ENCODE measurements at places on chromosomes 5 and 9.

GRCh38 chr9:107288701-107289100 lies 5.6 kb downstream of the RAD23B start:
- no peak for DNase-seq

DNA sequence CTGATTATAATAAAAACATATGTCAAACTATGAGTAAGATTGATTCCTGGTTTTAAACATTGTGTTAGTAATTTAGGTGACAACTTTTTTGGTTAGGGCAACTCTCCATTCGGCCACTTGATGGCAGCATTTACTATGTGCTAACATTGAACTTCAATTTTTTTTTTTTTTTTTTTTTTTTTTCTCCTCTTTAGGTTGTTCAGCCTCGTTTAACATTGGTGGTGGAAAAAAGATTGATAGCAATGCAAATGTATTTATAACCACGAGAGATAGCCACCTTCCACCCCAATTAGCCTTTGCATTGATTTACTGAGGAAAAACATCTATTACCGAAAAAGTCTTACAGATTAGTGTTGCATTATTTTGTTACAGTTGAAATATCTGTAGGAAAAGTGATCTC lies 159.1 kb downstream of the CSNK1G3 start:
- no peak for DNase-seq

DNA sequence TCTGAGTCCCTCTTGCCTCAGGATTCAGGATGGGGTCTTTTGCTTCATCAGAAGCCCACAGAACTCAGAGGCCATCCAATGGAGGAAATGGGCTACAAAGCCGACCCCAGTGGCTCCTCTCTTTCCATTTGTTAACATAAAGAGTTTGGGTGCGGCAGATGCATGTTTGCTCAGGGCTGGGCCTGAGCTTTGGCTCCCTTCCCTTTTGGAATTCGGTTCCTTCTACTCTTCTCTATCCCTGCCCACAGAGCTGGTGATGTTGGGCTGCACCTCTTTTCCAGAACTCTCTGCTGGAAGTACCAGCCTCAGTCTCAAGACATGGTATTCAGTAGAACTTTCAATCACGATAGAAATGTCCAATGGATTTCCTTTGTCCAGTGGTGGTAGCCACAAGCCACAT lies 66.9 kb upstream of the AGXT2 start:
- DNase-seq: no peak

- no peak for DNase-seq
These were observed 18.7 kb upstream of the RHOBTB3 start for GRCh38 chr5:95712347-95712958.

- peak; percentile 81 for DNase-seq
These were observed at the start of gene RACK1 for GRCh38 chr5:181243564-181244343. Gene RACK1 (minus strand): TSS chr5:181243906. CDS start chr5:181243800, 106 bp downstream.

DNA sequence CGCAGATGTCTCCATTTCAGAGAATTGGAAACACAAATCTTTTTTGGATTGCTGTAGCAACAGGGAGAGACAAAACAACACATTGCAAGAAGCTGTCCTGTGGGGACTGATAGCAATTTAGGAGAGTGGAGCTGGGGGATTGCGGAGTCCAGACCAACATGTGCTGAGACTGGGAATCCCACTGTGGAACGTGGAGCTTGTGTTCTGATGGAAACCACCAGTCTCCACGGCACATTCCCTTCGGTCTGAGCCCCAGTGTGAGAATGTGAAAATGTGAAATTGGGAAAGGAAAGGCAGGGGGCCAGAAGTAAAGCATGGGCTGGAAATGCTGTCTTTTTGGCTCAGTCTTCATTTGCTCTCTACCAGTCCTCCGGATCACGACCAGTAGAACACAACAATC lies 348.8 kb upstream of the TNC start:
- DNase-seq: no peak

- DNase-seq: no peak
These were observed 19.9 kb upstream of the GLIPR2 start for GRCh38 chr9:36116593-36116992.

GRCh38 chr5:12805165-12805698 lies 901.0 kb upstream of the CTNND2 start:
- DNase-seq: no peak

DNA sequence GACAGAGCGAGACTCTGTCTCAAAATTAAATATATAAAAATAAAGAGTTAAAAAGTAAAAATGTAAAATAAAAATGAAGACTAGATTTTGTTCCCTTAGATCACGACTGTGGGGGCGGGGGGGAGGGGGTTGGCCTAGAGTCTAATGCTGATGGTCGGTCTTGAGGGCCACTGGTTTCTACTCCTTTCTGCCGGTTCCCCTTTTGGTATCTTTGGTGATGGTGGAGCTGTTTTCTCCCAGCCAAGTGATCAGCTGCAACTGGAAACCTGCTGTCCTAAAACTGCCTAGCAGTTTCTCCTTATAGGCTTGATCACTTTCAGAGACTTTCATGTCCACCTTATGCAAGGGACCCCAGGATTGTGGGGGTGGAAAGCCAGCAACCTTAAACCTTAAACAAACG lies 1.1 kb downstream of the SRD5A1 start:
- DNase-seq: no peak

- DNase-seq: no peak
These were observed 137.0 kb downstream of the NPR3 start for GRCh38 chr5:32848120-32848519.

- no peak for DNase-seq
These were observed 13.9 kb downstream of the PTAR1 start for GRCh38 chr9:69745716-69746437.

DNA sequence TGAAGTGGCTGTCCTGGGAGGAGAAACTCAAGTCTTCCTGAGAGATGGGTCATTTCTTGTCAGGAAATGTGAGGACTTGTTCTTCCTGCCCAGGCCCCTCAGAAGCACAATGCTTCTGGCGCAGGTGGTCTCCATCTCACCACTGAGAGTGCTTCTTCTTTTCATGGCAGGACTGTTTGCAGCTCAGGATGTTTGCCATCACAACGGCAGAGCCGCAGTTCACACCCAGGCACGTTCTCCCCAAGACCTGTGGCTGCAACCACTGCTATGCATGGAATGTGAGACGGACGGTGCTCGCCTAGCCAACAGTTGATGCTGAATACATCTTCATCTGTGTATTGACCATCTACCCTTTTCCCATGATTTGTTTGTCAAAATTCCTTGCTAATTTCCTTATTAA lies 216.3 kb downstream of the GADD45G start:
- DNase-seq: no peak

DNA sequence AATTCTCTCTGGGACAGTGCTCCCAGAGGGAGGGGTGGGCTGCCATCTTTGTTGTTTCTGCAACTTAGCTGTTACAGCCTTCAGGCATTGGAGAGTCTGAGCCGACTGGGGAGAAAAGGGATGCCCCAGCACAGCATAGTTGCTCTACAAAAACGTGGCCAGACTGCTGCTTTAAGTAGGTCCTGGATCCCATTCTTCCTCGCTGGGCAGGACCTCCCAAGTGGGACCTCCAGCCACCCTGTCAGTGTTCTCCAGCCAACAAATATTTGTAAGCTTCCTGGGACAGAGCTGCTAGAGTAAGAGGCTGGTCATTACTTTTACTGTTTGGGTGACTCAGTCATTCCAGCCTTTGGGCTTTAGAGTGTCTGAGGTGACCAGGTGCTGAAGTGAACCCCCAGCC lies 292.7 kb upstream of the NREP start:
- no peak for DNase-seq

DNA sequence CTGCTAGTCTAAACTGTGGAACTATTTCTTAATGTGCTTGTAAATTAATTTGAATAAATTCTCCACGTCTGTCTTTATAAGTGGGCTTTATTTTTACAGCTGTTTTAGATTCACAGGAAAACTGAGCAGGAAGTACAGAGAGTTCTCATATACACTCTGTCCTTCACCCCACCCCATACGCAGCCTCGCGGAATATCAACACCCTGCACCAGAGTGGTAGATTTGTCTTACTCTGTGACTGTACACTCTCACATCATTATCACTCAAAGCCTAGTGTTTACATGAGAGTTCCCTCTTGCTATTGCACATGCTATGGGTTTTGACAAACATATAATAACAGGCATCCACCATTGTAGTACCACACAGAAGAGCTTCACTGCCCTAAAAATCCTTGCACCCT lies 179.7 kb upstream of the DAB2 start:
- DNase-seq: no peak

DNA sequence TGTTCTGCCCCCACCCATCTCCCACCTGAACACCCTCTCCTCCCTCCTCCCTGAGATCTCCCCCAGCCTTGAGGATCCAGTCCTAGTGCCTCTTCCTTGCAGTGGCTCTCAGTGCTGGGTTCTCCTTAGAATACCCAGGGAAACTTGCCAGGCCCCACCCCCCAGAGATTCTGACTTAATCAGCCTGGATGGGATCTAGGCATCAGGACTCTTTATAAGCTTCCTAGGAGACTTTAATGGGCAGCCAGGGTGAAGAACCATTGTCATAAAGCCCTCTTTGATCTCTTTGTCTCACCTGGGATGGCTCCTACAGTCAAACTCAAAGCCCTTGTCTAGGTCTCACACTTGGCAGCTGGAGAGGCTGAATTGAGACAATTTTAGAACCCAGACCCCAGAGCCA lies 8.6 kb upstream of the GLIS3 start:
- no peak for DNase-seq

GRCh38 chr5:141514330-141515133 lies 25.7 kb downstream of the PCDHGC5 start:
- DNase-seq: no peak

GRCh38 chr9:133737071-133737773 lies 930 bp downstream of the SARDH start:
- DNase-seq: no peak

DNA sequence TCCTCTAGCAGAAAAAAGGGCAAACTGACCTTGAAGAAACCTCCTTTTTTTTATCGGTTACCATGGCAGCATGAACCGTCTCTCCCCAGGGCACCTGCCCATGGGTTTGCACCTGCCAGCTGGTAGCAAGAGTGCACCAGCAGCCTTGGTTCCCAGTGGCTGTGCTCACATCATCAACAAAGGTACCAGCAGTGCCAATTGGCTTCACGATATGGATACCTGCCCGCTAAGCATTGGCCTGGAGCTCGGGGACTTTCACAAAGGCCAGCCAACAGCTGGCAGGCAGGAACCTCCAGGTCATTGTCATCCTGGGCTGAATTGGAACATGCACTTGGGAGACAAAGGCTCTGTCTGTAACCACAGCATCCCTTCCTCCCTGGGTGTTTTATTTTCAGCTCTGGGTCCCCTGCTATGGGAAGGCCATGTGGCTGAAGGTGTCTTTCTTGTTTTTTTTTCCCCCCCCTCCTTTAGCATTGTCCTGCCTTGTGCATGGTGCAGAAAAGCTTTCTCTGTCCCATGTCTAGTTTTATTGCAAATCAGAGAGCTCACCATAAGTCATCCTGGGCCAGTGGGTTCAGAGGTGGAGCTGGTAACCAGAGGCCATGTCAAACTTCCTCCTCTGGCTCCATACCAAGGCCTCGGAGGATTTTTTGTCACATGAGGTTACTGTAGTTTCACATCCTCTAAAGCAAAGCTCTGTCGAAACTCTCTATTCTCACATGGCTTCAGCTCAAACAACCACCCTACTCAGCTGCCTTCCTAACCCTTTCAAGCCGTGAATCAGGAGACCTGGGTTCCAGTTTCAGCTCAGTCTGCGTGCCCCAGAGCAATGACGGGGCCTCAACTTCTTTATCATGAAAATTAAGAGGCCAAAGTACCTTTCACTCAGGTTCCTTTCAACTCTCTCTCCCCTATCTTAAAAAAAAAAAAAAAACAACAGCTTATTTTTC lies 145.5 kb upstream of the MAP3K1 start:
- DNase-seq: no peak

GRCh38 chr9:109381011-109381729 lies 60.3 kb upstream of the EPB41L4B start:
- DNase-seq: no peak

GRCh38 chr5:53425687-53426511 lies 54.5 kb upstream of the FST start:
- DNase-seq: no peak

DNA sequence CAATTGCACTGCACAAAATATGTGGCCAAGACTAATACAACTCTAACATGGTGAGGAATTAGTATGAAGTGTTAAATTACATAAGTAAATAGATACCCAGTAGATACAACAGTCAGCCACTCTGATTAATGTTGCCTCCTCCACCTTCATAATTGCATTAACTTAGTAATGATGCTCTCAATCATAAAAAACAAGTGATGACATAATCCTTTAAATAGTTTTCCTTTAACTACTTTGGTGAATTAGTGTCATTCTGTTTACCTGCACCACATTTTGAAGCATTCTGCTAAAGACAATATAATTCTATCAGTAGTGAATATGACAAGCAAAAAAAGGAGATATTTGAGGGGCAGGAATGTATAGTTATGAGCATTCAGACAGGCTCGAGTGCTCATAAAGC lies 265.9 kb upstream of the SLC24A2 start:
- no peak for DNase-seq

DNA sequence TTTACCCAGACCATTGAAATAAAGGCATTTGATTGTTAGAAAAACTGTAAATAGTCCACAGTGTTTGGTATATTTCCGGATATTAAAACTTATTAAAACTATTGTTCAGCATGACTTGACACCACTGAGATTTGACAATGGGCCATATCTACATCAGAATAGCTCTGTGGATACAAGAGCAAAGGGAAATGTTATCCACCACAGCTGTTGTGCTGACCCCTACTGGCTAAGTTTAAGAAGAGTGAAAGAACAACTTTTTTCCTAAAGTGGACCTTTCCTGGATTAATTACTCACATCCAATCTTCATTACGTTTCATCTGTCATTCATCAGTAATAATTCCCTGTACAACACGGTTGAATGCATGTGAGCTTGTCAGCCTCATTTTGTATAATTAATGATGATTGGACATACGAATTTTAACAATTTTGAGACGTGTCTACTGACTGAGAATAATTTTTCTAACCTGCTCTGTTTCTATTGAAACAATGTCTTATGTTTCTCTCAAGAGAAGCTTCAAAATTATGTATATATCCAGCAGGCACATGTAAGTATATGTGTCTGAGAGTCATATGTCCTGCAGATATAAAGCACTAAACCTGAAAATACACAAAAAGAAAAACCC lies 1952.6 kb downstream of the MAT2B start:
- DNase-seq: no peak

GRCh38 chr9:115910959-115911358 lies 242.6 kb upstream of the PAPPA start:
- DNase-seq: no peak

- no peak for DNase-seq
These were observed 93.3 kb downstream of the ACTL7B start for GRCh38 chr9:108762348-108763055.

DNA sequence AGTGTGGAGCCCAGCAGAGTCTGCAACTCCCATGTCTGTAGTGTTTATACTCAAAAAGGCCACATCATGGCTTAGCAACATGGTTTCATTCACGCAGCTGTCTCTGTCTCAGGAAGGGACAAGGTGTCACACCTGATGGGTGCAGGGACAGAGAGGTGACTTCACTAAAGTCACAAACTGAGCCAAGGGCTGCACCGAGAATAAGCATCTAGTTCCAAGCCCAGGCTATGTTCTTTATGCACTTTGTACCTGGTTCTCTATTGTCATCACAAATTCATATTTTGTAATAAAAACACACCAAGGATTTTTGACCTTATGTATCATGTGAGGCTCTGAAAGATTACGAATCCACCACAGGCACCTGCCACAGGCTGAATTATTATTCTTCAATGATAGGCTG lies 64.9 kb upstream of the STK32A start:
- no peak for DNase-seq

GRCh38 chr5:87751824-87752223 lies 339.1 kb upstream of the CCNH start:
- DNase-seq: no peak

All from activated CD8-positive, alpha-beta memory T cell treated with anti-CD3 and anti-CD28 coated beads for 4 hours (primary cell).